ENCODE measurements at places on chromosomes 2 and 18.

DNA sequence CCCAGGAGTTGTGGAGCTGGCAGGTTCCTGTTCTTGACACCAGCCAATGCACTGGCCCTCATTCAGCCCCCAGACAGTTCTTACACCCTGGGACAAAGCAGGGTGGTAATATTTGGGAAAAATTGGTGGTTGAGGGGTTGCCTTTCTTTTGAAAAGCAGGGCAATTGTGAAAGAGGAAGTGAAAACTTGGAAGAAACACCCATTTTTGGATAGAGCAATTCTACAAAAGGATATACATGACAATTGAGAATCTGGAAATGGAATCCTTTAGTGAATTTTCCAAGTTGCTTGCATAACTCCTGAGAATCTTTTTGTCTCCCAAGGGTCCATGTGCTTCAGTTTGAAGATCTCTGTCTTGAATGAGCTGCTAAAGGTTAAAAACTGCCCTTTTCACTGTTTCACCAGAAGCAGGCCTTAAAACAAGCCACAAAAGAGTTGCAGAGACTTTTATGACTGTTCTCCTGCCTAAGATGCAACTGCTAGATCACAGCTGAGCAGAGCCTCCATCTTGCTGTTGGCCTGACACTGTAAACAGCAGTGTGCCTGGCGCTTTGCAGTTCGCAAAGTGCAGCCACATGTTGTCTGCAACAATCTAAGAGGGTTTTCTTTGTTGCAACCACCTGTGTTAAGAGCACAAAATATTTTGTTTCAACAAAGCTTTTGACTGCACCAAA lies 11.8 kb downstream of the COL4A4 start:
- no peak for DNase-seq

DNA sequence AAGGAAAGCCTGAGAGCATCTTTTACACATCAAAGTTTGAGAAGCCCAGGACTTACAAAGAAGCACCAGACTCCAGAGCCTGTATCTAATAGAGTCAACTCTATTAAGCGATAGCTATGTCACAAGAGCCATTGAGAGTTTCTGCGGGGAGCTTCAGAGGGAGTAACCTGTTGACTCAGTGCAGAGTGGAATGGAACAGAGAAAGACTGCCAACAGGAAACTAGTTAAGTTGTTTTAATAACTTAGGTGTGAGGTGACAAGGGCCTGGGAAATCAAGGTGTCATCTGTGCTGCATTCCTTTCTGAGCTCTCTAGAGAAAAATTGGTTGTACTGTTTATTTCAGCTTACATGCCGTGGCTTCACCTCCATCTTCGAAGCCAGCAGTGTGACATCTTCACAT lies 513.8 kb upstream of the POU3F3 start:
- no peak for DNase-seq

- DNase-seq = no peak
Observed at GRCh38 chr18:48828194-48828545, 122.6 kb downstream of the SMAD7 start.

- DNase-seq = no peak
Observed at GRCh38 chr2:47076586-47077441, 78.3 kb downstream of the STPG4 start.

DNA sequence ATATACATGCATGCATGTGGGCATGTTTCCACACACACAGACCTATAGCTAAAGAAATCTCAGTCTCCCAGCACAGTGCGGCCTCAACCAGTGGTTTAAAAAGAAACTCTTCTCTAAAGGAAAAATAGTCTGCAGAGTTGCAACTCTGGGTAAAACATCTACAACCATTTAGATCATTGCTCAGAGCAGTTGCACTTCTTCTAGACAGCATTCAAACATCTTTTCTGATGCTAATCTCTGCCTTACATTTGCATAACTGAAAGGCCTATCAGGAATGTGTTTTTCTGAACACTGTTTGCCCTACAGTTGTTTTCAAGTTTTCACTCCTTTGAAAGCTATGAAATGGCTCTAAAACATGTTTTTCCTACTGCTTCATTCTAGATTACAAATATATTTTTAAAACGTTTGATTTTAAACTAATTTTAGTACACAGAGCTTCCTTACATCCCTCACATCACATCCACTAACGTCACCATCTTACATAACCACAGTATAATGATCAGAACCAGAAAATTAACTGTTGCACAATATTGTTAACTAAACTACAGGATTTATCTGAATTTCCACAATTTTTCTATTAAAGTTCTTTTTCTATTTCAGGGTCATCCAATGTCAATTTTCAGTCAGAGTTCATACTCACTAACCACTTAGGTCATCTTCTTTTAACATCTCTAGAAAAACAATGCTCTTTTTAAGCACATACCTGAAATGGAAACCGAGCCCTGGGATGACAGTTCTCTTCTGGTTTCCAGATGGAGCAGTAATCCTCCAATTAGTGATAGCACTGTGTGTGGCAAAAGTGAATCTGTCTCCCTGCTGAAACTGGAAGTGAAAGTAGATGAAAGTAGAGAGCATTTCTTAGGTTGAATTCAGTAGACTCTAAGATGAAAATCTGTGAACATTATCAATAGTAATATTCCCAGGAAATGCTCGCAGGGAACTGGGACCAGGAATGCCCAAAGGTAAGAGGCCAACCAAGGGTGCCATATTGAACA lies 501.6 kb upstream of the GCFC2 start:
- no peak for DNase-seq

Data from CD4-positive, alpha-beta T cell treated with Interleukin-4 for 1 hour (primary cell).